ENCODE measurements at places on chromosomes 11 and 22.

DNA sequence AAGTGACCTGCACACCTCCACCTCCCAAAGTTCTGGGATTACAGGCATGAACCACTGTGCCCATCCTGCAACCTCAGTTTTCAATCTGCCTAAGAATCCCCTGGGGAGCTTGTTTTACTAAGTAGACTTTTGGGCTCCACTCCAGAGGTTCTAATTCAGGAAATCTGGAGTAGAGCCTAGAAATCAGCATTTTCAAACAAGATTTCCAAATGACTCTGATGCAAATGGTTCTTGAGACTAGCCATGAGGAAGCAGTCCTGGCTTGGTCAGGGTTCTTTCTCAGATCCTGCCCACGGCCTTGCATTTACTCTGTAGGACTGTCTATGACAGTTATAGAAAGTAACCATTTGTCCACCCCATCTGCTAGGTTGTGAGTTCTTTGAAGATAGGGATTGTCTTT is 1.6 kb upstream of the KCNE3 start:
- DNase-seq, result no peak

DNA sequence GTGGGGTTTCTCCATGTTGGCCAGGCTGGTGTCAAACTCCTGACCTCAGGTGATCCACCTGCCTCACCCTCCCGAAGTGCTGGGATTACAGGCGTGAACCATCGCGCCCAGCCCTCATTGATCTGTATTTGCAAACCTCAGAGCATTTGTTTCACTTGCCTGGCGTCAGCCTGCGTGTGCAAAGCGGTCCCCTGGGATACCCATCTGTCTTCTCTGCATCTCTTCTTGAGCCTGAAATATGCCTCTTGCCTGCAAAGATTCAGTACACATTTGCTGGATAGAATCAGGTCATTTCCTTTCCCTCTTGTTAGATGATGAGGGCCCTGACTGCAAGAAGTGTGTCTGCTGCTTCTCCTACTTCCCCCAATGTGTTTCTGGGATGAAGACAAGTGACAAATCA is 1291.0 kb downstream of the TBC1D22A start:
- DNase-seq, result no peak

- no peak for DNase-seq
These were observed 321.5 kb downstream of the KIRREL3 start for GRCh38 chr11:126679033-126679432.

DNA sequence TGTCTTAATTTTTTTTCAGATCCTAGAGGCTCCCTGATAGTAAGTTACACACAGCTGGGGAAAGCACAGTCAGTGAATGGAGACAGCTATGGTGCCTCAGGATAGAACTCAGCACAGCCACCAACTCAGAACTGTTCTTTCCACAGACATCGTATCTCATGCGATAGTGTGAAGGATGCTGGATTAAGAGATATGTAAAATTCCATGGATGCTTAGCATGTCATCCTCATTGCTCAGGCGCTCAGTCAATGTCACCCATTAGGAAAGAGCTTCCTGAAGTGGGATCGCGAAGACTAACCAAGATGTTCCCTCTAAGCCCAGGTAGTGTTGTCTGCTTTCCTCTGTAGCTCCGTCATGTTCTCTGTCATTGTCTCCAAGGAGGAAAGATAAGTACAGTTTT is 1000.4 kb downstream of the OPCML start:
- no peak for DNase-seq

DNA sequence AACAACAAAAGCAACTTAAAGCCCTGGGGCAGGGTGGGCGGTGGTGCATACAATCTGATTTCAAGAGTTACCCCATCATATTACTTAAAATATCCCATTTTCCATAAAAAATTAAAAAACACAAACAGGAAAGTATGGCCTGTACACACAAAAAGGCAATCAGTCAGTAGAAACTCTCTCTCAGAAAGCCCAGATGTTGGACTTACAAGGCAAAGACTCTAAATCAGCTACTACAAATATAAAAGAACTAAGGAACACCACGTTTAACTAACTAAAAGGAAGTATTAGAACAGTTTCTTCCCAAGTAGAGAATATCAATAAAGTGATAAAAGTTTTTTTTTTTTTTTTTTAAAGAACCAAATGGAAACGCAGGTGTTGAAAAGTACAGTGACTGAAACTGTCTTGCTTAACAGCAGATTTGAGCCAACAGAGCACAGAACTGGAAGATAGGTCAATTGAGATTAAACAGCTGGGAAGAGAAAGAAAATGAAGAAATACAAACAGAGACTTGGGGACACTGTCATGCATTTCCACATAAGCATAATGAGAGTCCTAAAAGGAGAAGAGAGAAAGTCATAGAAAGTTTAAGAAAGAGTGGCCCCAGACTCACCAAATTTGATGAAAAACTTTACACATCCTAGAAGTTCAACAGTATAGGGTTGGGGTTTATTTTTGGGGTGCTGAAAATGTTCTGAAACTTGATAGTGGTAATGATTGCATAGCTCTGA is 8.6 kb downstream of the SC5D start:
- no peak for DNase-seq

DNA sequence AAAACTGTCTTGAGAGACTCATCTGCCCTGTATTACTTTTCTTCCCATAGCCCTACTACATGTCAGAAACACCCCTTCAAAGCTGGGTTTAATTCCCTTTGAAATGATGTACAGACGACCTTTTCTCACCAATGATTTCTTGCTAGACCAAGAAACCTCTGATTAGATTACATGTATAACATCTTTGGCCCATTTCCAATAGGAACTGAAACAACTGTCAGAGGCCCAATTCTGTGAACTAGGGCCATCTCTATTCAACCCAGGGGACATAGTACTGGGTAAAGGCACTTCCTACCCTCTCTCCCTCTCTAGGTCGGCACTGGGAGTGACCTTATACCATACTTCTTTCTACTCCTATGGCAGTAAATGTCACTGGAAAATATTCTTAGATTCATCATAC is 19.4 kb downstream of the NPAT start:
- DNase-seq, result no peak

Data from Kasumi-1 (cell line).